ENCODE measurements at places on chromosomes 1 and 21.

DNA sequence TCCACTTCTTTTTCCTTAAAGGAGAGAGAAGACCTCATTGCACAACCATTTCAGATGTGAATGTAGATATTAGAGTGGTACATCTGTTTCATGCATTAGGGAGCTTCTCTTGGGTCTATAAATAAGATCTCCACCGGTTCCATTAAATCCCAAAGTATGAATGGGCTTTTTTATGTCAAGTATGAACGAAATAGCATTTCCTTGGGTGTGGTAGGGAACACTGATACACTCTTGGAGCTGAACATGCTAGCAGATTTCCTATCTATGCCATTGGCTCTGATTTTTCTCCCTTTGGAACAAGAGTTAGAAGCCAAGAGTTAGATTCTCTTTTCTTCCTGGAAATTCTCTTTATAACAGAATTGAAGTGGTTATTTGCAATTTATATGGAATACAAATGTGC, 245.6 kb upstream of the ADAMTS5 start:
- DNase-seq, result no peak

DNA sequence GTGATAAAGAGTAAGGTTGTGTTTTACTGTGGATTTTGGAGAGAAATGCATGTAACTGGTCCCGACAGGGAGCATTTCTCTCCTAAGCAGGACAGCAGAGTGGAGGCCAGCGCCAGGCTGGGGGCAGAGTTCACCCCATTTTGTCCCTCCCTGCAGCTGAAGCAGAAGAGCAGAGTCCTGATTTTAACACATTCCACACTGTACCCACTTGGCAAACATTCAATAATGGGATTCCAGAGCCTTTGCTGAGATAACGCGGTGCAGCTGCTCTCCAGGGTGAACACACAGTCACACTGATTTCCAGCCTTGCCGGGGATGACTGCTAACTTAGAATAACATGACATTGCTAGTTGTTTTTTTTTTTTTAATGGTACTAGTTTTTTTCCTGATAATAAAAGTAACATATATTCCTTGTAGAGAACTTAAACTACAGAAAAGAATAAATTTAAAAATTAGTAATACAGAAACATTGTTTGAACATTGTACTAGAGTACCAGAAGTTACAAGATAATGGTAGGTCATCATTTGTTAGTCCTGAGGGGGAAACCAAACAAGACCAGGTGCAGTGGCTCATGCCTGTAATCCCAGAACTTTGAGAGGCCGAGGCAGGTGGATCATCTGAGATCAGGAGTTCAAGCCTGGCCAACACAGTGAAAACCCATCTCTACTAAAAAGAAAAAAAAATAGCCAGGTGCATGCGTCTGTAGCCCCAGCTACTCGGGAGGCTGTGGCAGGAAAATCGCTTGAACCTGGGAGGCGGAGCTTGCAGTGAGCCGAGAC, 77.2 kb downstream of the SCCPDH start:
- DNase-seq, result no peak

DNA sequence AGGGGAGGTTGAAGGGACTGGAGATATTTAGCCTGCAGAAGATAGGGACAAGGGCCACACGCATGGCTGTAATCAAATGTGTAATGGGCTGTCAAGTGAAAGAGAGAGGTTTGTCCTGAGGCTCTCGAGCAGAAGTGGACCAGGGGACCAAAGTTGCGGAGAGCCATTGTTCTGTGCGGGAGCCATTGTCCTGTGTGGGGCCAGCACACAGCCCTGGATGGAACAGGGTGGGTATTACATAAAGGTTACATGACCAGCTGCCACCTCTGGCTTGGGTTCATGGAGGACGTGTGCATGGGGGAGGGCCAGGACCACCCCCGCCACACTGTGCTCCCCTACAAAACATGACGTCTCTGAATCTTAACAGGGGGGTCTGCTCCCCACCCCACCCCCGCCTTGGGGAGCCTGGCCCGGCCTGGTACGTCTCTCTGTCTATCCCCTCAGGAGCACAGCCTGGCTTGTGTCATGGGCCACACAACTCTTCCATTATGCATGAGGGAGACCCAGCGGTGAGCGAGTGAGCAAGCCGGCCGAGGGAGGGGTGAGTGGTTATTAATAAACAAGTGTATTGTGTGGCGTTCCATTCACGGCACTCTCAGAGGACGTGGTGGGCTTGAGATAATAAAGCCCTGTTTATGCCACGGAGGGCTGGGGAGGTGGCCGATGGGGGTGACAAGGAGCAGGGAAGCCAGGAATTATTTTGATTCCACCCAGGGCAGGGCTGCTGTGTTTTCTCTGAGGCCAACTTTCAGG, at the start of gene NFASC:
NFASC (plus strand) TSS at position 703 of the 753 bp plus-strand sequence. CDS start 73,454 bp downstream, outside the sequence.
- no peak for DNase-seq

- DNase-seq, result no peak
Measured at GRCh38 chr1:897226-897625, 26.5 kb upstream of the SAMD11 start.

- no peak for DNase-seq
Measured at GRCh38 chr1:9180111-9180819, 51.4 kb upstream of the GPR157 start.

DNA sequence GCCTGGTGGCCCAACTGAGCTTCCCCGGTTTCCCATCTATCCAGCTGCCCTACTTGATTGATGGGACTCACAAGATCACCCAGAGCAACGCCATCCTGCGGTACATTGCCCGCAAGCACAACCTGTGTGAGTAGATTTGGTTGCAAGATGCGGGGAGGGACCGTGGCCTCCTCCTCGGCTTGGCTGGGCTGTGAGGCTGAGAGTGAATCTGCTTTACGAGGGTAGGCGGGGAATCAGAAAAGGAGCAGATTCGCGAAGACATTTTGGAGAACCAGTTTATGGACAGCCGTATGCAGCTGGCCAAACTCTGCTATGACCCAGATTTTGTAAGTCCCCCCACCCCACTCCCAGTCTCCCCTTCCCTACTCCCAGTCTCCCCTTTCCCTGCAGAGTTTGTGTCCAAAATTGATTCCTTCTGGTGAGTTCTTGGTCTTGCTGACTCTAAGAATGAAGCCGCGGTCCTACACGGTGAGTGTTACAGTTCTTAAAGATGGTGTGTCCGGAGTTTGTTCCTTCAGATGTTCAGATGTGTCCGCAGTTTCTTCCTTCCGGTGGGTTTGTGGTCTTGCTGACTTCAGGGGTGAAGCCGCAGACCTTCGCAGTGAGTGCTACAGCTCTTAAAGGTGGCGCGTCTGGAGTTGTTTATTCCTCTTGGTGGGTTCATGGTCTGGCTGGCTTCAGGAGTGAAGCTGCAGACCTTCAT, 1.5 kb downstream of the GSTM2 start:
- no peak for DNase-seq

GRCh38 chr1:51415963-51416362, 85.6 kb upstream of the TTC39A start:
- no peak for DNase-seq

- no peak for DNase-seq
Measured at GRCh38 chr1:114320586-114320985, 166.9 kb upstream of the SYT6 start.

DNA sequence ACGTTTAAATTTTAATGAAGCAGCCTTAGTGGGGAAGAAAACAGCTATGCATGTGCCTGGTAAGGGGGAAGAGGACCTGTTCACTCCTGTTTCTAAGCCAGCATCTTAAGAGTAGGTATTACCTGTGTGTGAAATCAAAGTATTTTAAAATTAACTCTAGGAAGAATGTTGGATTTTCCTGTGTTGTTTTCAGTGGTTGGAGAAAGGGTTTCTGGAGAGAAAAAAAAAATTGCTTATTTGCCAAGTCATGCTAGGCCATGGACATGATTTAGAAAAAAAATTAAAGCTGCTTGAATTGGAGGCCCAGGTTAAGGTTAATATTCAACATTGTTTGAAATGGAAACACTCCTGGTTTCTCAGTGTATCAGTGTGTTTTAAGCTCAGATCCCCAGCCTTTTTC, 42.9 kb upstream of the DNAJC6 start:
- no peak for DNase-seq

- DNase-seq, result no peak
Measured at GRCh38 chr1:227072991-227073390, 132.9 kb downstream of the COQ8A start.

GRCh38 chr1:57222307-57222706, 201.6 kb downstream of the DAB1 start:
- DNase-seq, result no peak

DNA sequence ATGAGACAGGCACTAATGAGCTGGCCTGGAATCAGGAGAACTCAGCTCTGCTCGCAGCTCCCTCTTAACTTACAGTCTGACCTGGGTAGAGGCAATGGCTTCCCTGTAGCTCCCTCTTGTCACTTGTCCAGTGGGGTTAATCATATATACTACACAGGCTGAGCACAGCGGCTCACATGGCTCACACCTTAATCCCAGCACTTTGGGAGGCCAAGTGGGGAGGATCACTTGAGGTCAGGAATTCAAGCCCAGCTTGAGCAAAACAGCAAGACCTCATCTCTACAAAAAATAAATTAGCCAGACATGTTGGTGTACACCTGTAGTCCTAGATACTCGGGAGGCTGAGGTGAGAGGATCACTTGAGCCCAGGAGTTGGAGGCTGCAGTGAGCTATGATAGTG, 4.2 kb downstream of the S100A6 start:
- no peak for DNase-seq

DNA sequence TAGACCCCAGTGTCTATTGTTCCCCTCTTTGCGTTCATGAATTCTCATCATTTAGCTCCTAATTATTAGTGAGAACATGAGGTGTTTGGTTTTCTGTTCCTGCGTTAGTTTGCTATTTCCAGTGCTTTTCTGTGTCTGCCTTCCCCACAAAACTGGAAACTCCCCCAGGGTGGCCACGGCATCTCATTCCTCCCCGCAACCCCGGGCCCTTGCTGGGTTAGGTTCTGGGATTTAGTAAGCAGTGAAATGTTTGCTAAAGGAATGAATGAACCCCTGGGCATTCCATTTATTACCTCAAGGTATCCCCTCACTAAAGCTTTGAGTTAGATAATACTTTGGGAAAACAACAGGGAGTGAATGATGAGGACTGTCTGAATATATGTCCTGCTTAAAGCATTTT, 142.9 kb downstream of the GLUL start:
- DNase-seq, result no peak

- no peak for DNase-seq
Measured at GRCh38 chr1:237171454-237172117, 129.6 kb downstream of the RYR2 start.

GRCh38 chr1:92081031-92081430, 886 bp downstream of the BTBD8 start:
- no peak for DNase-seq

DNA sequence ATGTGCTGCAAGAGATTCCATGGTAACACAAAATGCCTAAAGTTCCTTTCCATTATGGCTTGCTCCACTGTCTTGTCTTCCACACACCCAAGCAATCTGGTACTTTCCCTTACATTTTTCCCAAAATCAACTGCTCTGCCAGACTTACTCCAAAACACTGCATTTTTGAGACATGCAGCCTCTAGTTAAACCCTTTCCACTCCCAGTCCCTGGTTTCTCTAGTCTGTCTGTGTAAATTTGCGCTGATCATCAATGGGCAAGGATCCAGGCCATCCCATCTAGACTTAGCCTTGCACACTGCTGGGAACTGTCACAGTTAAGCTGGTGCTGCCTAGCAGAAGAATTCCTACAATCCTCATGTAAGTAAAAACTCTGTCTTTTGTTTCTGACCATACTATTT, 47.8 kb downstream of the DAB1 start:
- DNase-seq, result no peak

GRCh38 chr1:86530211-86530845, 16.6 kb upstream of the CLCA4 start:
- no peak for DNase-seq

DNA sequence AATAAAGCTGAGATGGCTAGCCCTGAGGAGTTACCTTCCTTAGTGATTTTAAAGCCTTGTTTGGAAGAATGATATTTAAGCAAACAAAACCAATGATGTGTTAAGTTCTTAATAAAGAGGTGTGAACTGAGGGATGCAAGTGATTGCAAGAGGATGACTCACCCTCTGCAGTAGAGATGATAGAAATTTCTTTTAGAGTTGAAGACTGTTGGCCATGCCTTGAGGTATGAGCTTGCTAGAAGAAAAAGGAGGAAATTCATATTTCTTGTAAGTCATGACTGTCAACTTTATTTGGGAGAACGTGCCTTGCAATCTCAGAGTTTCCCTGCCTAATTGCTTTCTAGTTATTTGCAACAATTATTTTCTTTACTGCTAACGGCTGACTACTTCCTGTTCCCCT, 94.7 kb downstream of the PLA2G4A start:
- no peak for DNase-seq

- DNase-seq, result no peak
Measured at GRCh38 chr21:43348170-43348766, 78.7 kb downstream of the SIK1 start.

DNA sequence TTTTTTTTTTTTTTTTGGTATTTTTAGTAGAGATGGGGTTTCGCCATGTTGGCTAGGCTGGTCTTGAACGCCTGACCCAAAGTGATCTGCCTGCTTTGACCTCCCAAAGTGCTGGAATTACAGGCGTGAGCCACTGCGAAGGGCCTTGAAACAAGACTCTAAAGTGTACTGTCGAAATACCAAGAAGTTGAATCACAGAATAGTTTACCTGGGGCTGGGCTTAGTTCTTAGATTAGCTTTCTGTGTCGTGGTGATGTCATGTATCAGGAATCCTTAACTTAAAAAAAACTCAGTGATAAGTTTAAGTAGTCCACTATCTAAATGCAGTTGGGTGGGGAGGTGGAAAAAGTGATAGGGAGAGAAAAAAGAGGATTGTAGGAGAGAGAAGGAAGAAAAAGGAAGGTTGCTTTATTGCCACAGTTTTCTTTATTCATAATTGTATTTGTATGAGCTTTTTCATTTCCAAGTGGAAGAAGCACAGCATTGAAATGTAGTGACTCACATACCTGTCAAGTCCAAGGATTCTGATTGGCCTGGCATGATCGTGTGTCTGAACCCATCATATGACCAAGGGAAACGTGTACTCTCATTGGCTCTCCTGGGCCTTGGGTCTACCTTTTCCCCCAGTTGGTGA, 13.4 kb downstream of the ITSN1 start:
- DNase-seq, result no peak

- no peak for DNase-seq
Measured at GRCh38 chr1:184823080-184823479, 68.4 kb upstream of the EDEM3 start.

DNA sequence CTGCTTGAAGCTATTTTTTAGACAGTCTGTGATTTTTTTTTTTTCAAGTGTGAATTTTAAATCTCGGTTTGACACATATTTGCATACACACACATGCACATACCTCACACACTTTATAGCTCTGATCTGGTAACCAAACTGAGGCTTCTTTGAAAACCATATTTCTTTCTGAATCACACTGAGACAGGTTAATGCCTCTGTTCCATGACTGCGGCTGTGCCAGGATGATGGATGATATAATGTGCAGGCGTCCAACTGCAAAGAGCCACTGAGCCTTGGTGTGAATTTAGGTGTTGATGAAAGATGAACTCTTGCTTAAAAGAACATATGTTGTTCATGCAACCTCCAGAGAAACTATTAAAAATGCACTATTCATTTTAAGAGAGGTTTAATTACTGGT, 504.0 kb upstream of the OLFM3 start:
- no peak for DNase-seq

- no peak for DNase-seq
Measured at GRCh38 chr1:105793536-105794146, 1262.8 kb upstream of the PRMT6 start.

GRCh38 chr21:29817450-29817849, 122.3 kb downstream of the GRIK1 start:
- no peak for DNase-seq

All from stimulated activated CD8-positive, alpha-beta memory T cell treated with anti-CD3 and anti-CD28 coated beads, Interleukin-2, amount 100 ng/mL, for 48 hours (primary cell).